EL (cell line): ENCODE measurements at places on chromosomes 6 and 20.

DNA sequence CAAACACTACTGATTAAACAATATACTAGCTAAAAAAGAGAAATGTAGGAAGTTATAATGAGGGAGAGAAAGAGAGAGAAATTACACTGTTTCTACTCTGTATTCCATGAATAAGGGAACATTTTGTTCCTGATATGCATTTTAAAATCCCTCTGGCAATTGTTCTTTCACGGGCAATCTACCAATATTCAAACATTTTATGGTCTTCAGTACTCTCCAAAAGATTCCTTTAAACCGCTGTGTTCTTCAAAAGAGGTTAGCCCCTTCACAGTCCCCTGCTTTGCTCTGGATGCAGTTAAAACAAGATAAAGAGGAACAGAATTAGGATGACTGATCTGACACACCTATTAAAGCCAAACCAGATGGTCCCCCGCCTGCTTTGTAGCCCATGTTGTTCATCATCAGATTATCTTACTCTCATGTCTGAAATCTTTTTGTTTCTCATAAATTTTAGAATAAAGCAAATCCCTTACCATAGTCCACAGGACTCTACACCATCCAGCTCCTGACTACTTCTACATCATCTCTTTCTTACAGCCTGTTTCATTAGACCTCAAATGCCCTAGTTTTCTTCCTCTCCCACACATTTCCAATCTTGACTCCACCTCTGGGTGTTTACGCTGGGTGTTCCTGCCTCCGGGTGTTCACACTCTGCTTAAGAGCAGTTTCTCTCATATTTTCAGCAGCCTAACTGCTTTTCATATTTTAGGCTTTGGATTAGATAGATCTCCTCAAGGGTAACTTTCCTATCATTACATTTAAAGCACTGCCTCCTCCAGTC, 399.7 kb downstream of the COL12A1 start:
- DNase-seq: no peak

GRCh38 chr20:5612581-5613301, 137.5 kb upstream of the SHLD1 start:
- peak; percentile 37 for DNase-seq

GRCh38 chr6:70652216-70652615, 15.5 kb upstream of the SMAP1 start:
- DNase-seq: no peak

DNA sequence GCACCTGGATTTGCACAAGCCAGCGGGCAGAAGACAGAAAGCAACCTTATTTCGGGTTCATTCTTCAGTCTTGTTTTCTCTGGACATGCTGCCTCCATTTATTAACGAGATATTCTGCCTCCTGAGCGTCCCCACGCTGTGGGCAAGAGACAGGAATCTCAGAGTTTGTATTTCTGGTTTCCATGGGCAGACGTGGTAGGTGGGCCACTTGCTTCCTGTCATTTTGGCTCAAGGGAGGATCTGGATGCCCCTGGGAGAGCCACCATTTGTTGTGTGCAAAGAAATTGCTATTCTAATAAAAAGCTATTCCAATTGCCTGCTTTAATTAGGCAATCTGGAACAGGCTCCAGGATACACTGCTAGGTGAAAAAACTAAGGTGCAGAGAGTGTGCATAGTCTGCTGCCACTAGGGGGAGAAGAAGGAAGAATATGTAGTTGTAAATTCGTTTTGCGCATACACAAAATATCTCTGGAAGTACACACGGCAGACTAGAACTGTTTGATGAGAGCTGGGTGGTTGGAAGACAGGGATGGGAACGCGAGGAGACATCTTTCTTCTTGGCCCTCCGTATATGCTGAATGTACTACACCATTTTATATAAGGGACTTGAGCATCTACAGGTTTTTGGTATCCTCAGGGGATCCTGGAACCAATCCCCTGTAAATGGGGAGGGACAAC, 30.1 kb upstream of the SLC16A10 start:
- peak; percentile 50 for DNase-seq
